Mesothelial cell of epicardium (in vitro differentiated cells): ENCODE measurements at places on chromosomes 12 and 14.

DNA sequence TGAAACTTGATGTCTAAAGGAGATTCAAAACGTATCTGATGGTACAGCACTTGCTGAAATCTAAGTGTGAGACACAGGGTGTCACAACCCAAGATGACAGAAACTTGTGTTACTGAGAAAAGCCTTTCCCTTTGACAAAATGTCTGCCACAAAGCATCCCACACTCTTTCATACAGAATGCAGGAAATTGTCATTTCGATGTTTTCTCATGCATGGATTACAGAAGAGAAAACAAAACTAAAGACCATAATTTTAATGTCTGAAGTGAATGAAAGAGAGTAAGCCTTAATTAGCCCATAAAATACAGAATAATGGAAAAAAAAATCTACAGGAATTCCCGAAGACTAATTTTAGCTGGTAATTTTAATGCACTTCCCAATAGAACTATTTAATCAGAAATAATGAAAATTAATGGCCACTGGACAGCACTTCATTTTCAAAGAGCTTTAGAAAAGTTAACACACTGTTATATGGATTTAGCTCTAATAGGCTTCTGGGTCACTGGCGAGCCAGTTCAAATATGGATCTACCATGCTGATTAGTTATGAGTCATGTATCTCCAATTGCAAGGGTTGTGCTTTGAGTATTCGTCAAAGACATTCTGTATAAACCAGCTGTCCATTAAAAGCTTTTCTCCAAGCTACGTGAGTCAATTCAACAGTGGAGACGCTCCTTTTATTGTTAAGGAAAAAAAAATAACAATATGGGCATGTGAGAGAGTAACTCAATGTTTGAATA, 656.7 kb downstream of the SLC16A7 start:
- DNase-seq, result no peak

GRCh38 chr14:89336338-89336737, 80.7 kb downstream of the FOXN3 start:
- no peak for DNase-seq

DNA sequence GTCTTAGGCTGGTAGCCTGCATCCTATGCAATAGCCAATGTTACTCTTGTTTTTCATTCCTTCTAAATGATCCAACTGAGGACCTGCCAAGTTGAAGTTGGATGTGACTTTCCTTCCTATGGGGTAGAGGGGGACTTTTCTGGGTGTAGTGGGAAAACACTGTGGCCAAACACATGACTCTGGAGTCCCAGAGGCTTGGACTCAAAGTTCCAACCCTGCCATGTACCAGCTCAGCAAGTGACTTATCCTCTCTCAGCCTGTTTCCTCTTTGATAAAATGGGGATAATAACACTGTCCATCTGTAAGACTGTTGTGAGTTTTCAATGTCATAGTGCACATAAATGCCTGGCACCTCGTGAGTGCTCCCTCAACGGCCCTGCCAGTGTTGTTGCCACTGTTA, 97.0 kb downstream of the ZFP36L1 start:
- no peak for DNase-seq

DNA sequence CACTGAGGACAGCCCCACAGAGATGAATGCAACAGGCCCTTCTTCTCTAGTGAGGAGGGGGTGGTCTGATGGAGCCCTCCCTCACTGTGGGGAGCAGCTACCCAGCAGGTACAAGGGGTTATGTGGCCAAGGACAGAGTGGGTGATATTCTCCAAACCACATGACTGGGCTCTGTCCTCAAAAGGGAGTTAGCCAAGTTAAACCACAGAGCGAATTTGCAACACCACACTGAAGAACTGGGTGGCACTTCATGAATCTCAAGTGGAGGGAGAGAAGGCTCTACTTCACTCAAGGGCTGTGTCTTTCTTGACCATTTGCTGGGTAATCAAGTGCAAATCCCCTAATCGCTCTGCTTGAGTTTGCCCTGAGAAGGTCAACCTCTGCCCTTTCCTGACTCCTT, 12.5 kb downstream of the GPR68 start:
- DNase-seq, result no peak

DNA sequence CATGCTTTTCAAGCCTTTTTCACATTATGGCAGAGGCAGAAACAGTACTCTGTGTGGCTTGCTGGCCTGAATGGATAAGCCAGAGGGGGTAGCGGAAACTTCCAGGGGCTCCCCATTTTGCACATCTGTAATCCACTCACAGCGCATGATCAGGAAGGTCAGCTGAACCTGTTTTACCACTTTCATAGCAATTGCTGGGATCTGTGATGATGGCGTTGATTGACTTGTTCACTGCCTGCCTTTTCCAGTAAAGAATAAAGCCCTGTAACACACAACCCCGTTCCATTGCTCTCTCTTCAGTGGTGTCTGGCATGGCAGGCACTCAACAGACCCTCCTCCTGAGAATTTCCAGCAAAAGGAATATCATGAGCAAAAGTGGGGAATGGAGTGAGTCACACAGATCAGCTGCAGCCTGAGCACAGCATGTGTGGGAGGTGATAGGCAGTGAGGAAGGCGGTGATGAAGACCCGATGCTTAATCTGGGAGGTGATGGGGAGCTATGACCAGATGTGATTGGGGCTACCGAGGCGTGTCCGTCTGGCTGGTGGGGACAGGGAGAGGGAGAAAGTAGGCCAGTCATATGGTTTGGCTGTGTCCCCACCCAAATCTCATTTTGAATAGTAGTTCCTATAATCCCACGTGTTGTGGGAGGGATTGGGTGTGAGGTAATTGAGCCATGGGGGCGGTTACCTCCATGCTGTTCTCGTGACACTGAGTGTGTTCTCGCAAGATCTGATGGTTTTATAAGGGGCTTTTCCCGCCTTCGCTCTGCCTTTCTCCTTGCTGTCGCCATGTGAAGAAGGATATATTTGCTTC, 44.7 kb upstream of the CHST11 start:
- DNase-seq, result no peak

- DNase-seq, result no peak
Measured at GRCh38 chr14:99320621-99321235, 48.7 kb upstream of the BCL11B start.

- no peak for DNase-seq
Measured at GRCh38 chr14:65753061-65753460, 340.5 kb downstream of the FUT8 start.

GRCh38 chr14:104294983-104295680, 156.7 kb downstream of the KIF26A start:
- peak; percentile 11 for DNase-seq
